ENCODE measurements at places on chromosomes 5 and 9.

- no peak for DNase-seq
Measured at GRCh38 chr9:33524306-33524947, 376 bp downstream of the ANKRD18B start.

GRCh38 chr9:17251100-17251499, 116.3 kb downstream of the CNTLN start:
- DNase-seq: no peak

GRCh38 chr9:130242270-130243014, 23.1 kb upstream of the HMCN2 start:
- DNase-seq: no peak

DNA sequence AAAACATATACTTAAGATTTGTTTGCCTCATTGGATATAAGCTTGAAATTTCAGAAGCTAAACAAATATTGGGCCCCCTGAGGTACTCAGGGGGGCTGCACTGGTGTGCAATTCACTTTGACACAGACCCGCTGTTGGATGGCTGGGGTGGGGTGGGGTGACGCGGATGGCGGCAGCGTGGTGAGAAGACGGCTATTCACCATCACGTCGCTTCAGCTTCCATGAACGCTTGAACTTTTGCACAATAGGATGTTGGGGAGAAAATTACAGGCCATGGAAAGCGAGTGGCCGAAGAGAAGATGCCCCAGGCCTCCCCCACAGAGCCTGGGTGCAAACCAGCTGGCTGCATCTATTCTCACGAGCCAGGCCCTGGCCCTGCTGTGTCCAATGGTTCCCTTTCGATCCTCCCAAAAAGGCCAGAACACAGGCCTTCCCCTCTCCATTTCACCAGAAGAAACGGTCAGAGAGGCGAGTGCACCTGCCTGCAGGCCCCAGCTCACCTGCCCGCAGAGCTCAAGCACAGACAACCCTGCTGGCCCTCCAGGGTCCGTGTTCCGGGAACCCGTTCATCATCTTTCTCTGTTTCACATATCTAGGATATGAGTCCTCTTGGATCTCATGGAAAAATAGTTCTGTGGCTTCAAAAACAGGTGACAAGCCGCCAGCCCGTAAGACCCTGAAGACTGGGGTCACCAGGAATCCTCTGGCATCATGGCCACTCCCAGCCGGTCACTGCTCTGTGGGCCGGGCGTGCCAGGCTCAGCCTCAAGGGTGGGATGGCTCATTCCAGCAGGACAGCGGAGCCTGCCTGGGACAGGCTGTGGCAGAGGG, 46.8 kb upstream of the SARDH start:
- DNase-seq: no peak

DNA sequence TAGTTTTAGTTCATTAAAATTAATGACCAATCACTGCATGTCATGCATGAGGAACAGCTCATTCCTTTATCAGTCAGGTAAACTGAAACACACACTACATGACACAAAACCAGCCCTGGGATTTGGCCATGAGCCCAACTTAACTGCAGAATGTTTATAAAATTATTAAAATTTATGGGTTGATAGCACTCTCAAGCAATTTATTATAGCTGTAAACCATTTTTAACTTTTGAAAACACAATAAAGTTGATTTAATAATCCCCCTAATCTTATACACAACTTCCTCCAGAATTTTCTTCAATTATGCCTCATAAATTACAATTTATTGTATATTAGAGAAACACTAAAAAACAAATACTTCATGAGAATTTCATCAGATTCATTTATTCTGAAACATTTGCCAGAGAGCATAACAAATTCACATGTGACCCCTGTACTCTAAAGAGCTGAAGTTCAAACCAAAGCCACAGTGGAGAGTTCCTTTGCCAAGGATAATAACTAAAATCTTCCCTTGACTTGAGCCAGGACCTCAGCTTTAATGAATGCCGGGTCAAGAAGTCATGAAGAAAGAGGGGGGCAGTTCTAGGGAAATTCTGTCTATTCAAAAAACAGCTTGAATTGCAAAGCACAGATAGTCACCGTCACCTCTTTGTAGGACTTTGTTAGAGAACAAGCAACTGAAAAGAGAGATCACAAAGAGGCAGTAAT, 763.7 kb upstream of the GRAMD2B start:
- DNase-seq: no peak

DNA sequence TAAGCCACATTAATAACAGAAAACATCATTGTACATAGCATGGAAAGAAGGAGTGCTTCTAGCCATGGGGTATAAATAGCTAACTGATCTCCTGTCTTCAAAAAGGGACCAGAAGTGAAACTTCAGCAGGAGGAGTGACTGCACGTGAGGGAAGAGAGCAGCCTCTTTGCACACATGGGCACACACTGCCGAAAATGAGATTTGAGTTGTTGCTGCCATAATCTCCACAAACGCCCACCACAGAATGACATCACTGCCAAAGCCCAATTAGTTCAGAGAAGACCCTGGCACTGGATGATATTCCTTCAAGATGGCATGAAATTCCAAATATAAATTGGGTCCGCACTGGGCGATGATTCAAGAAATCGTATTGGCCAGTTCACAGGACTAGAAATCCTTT, 238.9 kb upstream of the NR4A3 start:
- DNase-seq: no peak
